ENCODE measurements at places on chromosomes 6 and 20. TPM values are rescaled to one million over a fixed set of nuclear protein-coding genes. Genes with fewer than 3 reads are reported as not detected.

- no peak for DNase-seq
Measured at GRCh38 chr6:113190170-113190569, 667.0 kb upstream of the MARCKS start.

DNA sequence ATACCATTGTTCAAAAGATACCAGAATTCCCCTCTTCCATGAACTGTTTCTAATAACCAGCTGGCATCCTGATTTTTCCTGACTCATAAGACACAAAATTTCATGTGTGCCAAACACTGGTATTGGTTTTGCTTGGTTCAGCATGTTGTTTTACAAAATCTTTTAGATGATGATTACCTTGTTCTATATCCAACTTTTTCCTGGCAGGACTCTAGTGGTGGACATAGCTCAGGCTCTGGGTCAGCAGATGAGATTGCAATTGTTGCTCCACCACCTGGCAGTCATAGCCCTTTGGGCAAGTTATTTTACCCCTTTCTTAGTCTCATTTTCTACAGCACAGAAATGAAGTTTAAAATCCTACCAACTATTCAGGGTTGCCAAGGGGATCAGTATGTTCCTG is 6.2 kb downstream of the TRIM38 start:
- no peak for DNase-seq

- DNase-seq, result no peak
Measured at GRCh38 chr6:80530103-80530502, 423.6 kb downstream of the BCKDHB start.

Gene CST2
- not detected for total RNA-seq

DNA sequence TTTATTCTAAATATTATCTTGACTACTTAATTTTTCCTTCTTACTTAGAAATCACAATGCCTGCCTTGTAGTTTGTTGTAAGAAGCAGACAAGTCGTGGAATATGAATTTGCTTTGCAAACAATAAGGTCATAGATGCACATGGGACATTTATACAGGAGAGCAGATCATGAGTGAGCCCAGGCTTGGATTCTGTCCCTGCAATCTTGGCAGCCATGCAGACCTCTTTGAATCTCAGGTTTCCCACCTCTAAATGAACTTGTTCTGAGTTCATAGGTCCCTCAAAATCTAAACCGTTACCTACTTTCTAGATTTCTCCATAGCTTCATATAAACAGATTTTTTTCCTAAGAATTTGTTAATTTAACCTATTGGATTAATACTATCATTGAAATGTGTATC is 19.5 kb downstream of the KIAA0408 start:
- no peak for DNase-seq

DNA sequence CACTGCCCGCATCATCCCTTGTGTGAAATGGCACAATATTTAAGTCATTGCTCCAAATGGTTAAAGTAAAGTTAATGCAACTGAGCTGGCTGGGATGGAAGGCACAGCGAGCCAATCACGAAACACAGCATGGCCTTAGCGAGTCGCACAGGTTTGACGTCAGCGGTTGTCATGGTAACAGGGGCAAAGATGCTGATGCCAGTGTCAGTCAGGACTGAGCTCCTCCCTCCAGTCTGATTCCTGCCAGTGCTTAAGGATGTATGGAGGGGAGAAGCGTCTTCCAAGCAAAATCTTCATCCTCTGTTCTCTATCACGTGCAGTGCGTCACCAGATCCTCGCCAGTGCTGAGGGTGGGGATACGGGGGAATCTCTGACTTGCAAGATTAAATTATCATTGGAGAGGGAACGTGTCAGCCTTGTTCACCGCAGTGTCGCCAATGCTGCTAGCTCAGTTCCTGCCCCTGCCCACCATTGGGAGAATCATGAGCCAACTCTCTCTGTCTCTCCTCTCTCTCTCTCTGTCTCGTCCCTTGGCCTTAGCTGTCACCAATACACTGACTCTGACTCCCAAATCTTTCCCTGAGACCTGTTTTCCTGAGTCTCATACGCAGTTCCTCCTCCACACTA is 24.5 kb downstream of the TSPYL4 start:
- peak; percentile 91 for DNase-seq

Gene MUCL3
- not detected for total RNA-seq

- no peak for DNase-seq
Measured at GRCh38 chr20:63135411-63135810, 80.5 kb downstream of the YTHDF1 start.

Gene SLC22A7
- not detected for total RNA-seq

GRCh38 chr20:62583424-62583920 is 58.8 kb upstream of the SLCO4A1 start:
- no peak for DNase-seq

Gene ULBP3
- 0.57 TPM for total RNA-seq

DNA sequence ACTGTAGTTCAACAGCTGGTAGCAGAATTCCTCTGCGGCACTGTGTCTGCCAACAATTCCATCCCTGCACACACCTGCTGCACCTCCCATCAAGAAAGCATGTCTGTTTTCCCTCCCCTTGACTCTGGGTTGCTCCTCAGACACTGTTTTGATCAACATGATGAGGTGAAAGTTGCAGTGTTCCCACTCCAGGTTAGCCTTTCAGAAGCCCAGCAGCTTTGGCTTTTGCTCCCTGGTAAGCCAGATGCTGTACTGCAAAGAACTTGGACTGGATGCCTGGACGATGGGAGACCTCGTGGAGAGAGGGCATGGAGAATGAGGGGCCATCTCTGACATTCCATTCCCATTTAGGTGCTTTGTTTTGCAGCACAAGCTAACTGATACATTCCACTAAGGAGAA is 79.1 kb upstream of the MAFB start:
- no peak for DNase-seq

- DNase-seq, result peak; percentile 70
Measured at GRCh38 chr20:23034721-23035671, at the start of gene SSTR4. TSS of gene SSTR4 (plus strand) at chr20:23035312. CDS start at chr20:23035484, 172 bp downstream.

Gene RSPO3
- 1.8 TPM for total RNA-seq

- DNase-seq, result no peak
Measured at GRCh38 chr6:36337814-36338213, 1.1 kb upstream of the BNIP5 start.

Gene SUMO4
- 1.3 TPM for total RNA-seq

- no peak for DNase-seq
Measured at GRCh38 chr20:38110525-38111178, 54.4 kb downstream of the TGM2 start.

Gene OOEP
- not detected for total RNA-seq

DNA sequence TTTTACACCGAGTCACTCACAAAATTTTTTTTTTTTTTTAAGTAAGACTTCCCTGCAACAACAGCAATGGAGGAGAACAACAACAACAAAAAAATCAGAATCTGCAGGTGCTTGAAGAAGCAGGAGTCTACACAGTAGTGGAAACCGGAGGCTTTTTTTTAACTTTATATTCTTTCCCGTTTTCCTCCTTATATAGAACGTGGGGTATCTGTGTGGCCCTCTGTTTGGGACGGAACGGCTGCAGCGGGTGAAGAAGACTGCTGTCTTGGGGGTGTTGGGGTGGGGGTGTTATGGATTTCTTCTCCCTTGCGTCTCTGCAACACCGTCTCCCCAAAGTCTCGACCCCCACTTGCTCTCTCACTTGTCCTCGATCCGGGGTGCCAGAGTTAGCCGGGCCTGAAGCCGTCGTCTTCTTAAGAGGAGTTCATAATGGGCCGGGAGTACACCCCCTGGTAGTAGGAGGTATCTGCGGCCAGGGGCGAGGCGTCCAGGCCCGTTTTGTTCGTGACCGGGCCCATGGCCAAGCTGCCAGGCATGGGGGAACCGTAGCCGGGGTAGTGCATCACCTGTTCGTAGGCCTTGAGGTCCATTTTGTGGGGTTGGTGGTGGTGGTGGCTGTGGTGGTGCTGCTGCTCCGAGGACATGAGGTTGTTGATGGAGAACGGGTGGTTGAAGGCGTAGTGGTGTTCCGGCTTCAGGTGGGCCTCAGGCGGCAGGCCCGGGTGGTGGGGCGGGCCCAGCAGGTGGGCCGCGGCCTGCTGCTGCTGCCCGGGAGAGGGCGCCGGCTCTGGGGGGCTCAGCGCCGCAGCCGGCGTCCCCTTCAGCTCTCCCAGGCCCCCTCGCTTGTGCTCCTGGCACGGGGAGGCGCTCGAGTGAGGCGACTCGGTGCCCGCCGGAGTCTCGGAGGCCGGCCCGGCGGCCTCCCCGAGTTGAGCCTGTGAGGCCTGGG is 2.7 kb downstream of the FOXA2 start:
- no peak for DNase-seq

Gene MCHR2
- total RNA-seq, result not detected

DNA sequence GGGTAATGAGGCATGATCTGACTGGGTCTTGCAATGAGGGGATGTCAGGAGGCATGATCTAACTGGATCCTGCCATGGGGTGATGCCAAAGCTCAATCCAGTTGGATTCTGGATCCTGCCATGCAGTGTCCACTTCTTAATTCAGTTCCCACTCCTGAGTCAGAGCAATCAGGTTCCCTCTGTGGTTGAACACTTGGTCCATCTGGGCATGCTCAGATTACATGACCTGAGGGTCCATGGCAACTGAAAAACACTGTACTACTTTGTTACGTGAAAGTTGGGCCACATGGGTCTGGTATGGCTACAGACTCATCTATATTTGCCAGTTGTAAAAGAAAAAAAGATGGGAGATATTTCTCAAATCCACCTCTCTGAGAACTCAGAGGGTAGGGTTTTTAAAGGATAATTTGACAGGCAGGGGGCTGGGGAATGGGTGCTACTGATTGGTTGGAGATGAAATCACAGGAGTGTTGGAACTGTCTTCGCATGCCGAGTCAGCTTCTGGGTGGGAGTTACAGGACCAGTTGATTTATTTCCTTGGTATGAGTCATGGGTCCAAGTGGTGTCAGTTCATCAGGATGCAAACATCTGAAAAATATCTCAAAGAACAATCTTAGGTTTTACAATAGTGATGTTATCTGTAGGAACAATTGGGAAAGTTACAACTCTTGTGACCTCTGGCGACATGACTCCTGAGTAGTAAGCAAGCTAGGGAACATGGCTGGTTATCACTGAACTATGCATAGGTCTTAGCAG is 21.6 kb downstream of the C6orf163 start:
- no peak for DNase-seq

DNA sequence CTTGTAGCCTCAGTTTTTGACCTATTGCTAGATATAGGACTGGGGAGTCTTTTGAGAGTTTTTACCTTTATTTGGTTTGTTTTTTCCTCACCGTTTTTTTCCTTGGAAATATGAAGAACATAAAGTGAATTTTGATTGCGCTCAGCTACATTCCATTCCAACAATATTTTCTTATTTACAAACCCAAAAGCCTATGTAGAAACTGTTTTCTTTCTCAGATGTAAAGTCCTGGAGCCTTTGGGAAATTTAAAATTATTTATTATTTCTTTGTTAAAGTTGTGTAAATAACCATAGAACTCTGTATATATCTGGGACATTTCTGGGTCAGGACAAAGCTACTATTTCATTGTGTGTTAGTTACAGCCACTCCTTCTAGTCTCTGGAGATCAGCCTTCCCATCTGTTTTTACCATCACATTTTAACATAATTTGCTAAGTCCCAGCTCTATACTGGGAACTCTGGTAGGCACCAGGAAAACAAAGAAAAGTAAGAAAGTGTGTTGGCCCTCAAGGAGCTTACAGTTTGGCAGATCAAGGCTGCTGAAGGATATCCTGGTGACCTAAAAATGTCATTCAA is 68.8 kb downstream of the JAG1 start:
- no peak for DNase-seq

- no peak for DNase-seq
Measured at GRCh38 chr6:131381052-131381708, 191.8 kb upstream of the ARG1 start.

DNA sequence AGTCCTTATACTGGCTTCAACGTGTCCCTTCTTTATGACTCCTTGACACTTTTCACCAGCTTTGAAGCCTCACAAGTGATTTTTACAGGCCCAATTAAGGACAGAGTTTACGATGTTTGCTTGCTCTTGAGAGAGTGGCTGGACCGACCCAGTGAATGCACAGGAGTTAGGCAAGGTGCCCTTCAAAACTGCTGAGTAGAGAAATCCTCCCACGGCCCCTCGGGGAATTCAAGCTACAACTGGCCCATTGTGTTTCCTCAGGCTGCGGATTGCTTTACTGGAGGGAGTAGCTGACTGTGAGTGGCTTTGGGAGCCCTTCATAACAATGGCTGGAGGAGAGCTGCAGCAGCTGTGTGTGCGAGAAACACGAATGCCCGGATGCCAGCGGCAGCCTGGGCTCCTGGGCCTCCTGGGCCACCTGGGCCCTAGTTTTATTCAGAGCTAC is 50.0 kb downstream of the SGK1 start:
- no peak for DNase-seq

GRCh38 chr6:108406943-108407342 is 112.1 kb downstream of the AFG1L start:
- DNase-seq, result no peak

- no peak for DNase-seq
Measured at GRCh38 chr20:44066645-44067606, 120.1 kb downstream of the JPH2 start.

- no peak for DNase-seq
Measured at GRCh38 chr6:158327211-158327610, 14.9 kb downstream of the TULP4 start.

DNA sequence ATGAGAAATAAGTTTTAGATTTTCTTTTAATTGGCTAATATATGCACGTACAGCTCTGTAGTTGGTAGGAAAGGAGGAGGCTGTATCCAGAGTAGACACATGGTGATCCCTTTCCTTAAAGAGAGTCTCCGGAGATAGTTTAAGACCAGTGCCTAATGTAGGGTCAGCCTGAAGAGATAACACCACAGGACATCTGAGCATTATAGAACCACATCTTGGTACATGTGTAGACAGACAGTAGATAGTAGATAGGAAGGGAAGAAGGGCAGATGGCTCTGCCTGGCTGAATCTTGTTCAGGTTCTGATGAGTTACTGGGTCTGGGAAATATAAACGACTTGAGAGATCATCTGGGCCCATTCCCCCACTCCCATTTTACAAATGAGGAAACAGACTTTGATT is 18.5 kb downstream of the CHMP4B start:
- DNase-seq, result no peak

DNA sequence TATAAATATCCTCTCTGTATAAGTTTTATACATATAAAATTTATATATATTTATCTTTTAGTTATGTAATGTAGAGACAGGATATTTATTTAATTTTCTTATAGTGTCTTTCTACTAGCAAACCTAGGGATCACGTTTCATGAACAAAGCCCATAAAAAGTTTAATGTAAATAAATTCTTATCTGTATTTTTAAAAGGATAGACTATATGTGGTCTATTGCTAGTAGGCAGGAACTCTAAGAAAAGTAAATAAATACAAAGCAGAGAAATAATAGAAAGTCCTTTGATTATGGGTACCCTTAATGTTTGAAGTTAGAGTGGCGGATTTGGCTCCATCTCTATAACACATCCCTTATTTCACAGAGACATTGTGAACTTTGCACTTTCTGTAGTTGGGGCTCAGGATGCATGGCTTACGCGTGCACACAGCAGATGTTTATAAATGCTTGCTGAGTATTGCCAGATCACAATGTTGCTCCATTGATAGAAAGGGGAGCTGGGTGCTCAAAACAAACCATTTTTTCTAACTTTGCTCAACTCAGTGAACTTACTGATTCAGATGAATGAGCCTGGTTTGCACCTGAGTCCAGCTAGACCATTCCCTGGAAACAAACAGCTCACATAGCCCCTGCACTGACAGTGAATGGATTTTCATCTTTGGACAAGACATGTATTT is 179.1 kb downstream of the SYNE1 start:
- no peak for DNase-seq
